ENCODE measurements at places on chromosomes 2 and 18.

DNA sequence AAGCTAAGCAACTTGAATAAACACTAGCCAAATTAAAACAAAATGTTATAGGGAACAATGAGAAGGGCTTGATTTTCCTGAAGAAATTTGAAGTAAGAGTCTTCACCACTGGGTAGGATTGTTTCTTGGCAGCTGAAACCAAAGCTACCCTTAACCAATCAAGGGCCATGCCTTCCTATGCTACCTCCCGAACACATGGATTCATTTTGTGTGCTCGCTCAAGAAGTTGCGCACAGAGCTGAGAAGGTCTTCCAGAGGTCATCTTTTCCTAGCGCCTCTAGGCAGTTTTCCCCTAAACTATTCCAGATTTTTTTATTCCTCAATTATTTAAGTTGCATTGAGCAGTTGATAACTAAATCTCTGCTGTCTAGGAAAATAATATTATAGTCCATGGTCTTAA, 264.6 kb downstream of the RBM43 start:
- no peak for DNase-seq

DNA sequence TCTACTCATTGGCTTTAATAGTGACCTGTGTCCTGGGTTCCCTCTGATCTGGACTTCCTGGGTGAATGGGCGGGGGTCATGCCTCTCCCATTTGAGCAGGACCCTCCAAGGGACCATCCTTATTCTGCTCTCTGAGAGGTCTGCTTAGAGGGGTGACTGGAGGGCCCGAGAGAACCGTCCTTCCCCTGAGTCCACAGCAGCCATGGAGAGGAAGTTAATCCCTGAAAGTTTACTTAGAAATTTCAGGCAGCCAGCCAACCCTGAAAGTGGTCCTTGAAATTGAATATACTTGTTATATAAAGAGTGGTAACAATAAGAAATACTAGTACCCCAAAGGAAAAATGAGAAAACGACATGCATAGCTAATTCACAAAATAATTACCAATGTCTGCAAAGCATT, 226.1 kb downstream of the DYSF start:
- no peak for DNase-seq

GRCh38 chr2:71546777-71547281, 93.5 kb downstream of the DYSF start:
- no peak for DNase-seq

GRCh38 chr2:25169073-25169470, 692 bp upstream of the POMC start:
- DNase-seq: no peak

- DNase-seq: no peak
Measured at GRCh38 chr2:215619022-215619958, 183.4 kb upstream of the FN1 start.

DNA sequence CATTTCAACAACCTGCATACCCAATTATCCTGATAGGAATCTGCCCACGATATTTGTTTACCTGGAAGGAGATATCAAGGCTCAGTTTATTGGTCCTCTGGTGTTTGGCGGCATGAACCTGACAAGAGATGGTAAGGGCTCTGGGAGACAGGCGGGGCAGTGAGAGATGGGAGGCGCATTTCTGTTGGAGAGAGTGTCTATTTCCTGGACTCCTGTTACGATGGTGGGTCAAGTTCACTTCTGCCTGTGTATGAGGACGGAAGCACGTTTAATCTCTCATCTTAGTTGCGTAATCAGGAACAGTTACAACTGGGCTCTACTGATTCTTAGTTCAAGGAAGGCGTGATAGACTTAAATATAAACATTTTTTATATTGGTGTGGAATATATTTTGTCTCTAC, 8.9 kb downstream of the PDCL3 start:
- DNase-seq: no peak

GRCh38 chr2:191009541-191010374, 4.2 kb downstream of the STAT1 start:
- DNase-seq: no peak

DNA sequence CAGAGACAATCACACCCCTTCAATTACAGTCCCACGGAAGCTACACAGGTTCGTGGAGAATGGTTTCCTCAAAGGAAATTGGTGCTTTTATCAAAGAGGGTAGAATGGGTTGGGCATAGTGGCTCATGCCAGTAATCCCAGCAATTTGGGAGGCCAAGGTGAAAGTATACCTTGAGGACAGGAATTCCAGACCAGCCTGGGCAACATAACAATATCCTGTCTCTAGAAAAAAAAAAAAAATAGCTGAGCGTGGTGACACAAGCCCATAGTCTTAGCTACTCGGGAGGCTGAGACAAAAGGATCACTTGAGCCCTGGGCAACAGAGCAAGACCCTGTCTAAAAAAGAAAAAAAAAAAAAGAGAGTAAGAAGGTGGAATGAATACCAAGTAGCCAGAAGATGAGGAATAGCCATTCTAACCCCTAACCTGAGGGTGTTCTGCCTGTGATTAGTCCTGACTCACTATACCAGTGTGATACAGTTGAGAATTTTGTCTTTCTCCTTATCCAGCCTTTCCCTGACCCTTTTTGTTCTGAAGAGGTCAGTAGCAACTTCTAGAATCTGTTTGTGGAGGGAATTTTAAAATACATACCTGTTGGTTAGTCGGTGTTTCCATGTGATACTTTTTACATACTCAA, 283.2 kb downstream of the MREG start:
- no peak for DNase-seq

DNA sequence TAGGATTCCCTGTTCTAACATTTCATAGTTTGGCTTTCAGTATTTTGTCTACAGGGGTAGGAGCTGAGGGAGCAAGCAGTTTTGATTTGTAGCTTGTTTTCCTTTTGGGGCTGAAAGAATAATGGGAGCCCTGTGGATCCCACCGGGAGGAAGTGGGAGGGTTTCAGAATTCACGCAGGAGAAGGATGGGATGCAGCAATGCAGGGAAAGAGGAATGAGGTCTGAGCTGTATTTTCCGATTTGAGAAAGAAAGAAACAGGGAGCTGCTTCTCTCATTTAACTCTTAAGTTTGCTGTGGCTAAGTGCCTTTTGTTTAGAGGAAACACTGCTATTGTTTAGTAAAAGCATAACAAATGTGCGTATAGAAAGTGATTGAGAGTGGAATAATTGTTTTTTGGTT, 141.0 kb downstream of the ADCYAP1 start:
- no peak for DNase-seq

GRCh38 chr2:14628901-14629300, 3.6 kb upstream of the LRATD1 start:
- DNase-seq: no peak

GRCh38 chr2:57190007-57190406, 856.6 kb upstream of the VRK2 start:
- DNase-seq: no peak

GRCh38 chr2:124894199-124894598, 869.1 kb downstream of the CNTNAP5 start:
- no peak for DNase-seq

- no peak for DNase-seq
Measured at GRCh38 chr18:67783196-67783946, 266.9 kb upstream of the DSEL start.

GRCh38 chr2:206937555-206937954, 1.8 kb upstream of the CPO start:
- DNase-seq: no peak

DNA sequence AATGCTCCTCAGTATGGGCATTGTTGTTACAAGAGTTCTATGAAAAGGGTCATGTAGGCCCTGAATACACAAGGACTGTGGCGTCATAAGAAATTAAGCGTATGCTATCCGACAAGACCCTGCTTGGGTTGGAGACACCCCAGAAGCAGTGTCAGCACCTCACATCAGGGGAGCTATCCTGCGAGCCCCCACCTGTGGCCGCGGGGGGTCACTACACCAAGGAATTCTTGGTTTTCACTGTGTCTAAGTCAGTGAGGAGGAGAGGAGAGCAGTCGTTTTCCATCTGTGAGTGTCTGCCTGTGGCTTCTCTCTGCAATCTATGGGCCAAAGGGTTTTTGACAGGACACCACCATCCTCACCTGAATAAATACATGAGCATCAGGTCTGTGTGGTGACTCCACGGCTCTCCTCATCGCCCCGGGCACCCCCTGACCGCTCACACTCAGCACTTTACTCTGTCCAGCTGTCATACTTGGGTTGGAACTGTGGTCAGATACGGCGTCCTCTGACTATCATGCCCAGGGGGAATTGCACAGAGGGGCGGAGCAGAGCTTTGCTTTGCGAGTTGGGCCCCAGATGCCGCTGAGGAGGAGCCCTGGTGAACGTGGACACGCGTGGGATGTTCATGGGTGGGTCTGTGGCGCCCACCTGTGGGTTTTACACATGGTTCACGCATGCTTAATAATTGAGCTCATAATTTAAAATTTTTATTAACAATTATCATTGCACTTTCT, 235.5 kb downstream of the MYT1L start:
- no peak for DNase-seq

DNA sequence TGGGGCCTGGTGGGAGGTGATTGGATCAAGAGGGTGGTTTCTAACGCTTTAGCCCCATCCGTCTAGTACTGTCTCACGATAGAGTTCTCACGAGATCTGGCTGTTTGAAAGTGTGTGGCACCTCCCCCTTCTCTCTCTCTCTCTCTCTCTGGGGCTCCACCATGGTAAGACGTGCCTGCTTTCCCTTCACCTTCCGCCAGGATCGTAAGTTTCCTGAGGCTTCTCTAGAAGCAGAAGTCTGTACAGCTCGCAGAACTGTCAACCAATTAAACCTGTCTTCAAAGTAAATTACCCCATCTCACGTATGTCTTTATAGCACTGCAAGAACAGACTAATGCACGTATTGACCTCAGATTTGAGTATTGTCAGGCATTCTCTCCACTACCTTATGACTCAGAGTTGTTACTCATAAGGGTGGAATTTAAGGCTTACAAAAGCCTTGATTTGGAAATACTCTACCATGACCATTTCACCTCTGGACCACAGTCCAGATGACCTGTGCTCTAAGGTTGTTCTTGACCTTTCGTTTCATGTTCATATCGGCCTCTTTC, 99.5 kb upstream of the AGAP1 start:
- no peak for DNase-seq

DNA sequence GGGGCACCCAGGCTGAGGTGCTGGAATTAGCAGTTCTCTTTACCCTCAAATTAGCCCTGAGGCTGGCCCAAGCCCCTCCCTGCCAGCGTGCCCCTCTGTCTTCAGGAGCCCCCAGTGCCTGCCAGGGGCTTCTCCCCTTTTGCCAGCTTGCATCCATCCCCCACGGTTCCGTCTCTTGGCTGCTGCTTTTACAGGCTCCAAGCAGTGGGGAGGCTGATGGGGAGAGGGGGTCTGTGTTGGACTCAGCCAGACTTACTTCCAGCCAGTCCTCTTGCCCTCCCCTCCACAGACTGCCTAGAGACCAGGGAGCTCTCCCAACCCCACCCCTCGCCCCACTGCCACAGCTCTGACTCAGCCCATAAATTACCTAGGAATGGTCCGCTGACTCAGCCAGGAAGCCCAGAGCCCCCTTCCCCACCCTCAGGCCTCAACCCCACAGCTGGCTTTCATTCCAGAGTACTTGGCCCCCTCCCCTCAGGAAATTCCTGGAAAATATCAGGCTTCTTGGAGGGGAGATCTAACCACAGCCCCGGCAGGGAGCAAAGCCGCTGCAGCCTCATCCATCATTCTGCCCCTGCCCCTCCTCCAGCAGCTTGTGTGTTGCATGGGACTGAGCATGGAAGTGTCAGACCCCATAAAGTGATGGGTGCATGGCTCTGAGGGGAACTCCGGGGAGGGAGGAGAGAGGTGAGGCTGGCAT, 184.6 kb downstream of the ZFP36L2 start:
- DNase-seq: no peak

DNA sequence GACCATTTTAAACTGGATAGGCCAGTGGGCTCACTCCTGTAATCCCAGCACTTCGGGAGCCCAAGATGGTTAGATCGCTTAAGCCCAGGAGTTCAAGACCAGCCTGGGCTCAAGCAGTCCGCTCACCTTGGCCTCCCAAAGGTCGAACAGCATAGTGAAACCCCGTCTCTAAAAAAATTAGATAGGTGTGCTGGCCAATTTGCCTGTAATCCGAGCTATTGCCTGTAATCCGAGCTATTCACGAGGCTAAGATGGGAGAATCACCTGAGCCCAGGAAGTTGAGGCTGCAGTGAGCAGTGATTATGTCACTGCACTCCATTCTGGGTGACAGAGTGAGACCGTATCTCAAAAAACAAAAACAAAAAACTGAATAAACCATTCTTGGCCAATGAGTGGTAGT, 52.6 kb upstream of the EMILIN2 start:
- no peak for DNase-seq

- DNase-seq: no peak
Measured at GRCh38 chr2:26270373-26270772, 25.6 kb downstream of the HADHB start.

- no peak for DNase-seq
Measured at GRCh38 chr2:328761-329160, 40.9 kb upstream of the ALKAL2 start.

GRCh38 chr2:70596739-70597138, 43.1 kb upstream of the TGFA start:
- no peak for DNase-seq

All from Jurkat, Clone E6-1 (cell line).